HCT116 (cell line): ENCODE measurements at places on chromosomes 16 and 17. TPM values are rescaled to one million over a fixed set of nuclear protein-coding genes. Genes with fewer than 3 reads are reported as not detected.

G6PC1 gene
- 0.10 TPM for total RNA-seq

CRHR1 gene
- total RNA-seq, result 0.12 TPM

SULT1A4 gene
- total RNA-seq, result 7.2 TPM

MLYCD gene
- total RNA-seq, result 3.9 TPM

KRTAP2-3 gene
- 6.3 TPM for total RNA-seq

CCL8 gene
- total RNA-seq, result not detected

TNFRSF13B gene
- not detected for total RNA-seq

KRT28 gene
- total RNA-seq, result not detected

CCL17 gene
- total RNA-seq, result not detected
